ENCODE measurements at places on chromosomes 4 and X. TPM values are rescaled to one million over a fixed set of nuclear protein-coding genes. Genes with fewer than 3 reads are reported as not detected.

Gene MAGEE2
- not detected for total RNA-seq

GRCh38 chrX:130916636-130917422, 13.8 kb upstream of the ENOX2 start:
- ATAC-seq = no peak

- no peak for ATAC-seq
Measured at GRCh38 chr4:70691661-70692060, 3.3 kb downstream of the UTP3 start.

Gene SLC10A6
- not detected for total RNA-seq

Gene F8A2
- not detected for total RNA-seq

Gene PRSS12
- total RNA-seq = not detected

GRCh38 chrX:50723006-50723405, 91.0 kb downstream of the SHROOM4 start:
- no peak for ATAC-seq

- no peak for ATAC-seq
Measured at GRCh38 chr4:169342159-169342860, 71.6 kb upstream of the SH3RF1 start.

GRCh38 chr4:188012426-188012945, 16.9 kb downstream of the ZFP42 start:
- no peak for ATAC-seq

GRCh38 chr4:110854021-110854678, 231.3 kb upstream of the PITX2 start:
- ATAC-seq = peak; percentile 49

- ATAC-seq = no peak
Measured at GRCh38 chrX:16601885-16602284, 48.1 kb upstream of the S100G start.

Gene NXF2B
- not detected for total RNA-seq

DNA sequence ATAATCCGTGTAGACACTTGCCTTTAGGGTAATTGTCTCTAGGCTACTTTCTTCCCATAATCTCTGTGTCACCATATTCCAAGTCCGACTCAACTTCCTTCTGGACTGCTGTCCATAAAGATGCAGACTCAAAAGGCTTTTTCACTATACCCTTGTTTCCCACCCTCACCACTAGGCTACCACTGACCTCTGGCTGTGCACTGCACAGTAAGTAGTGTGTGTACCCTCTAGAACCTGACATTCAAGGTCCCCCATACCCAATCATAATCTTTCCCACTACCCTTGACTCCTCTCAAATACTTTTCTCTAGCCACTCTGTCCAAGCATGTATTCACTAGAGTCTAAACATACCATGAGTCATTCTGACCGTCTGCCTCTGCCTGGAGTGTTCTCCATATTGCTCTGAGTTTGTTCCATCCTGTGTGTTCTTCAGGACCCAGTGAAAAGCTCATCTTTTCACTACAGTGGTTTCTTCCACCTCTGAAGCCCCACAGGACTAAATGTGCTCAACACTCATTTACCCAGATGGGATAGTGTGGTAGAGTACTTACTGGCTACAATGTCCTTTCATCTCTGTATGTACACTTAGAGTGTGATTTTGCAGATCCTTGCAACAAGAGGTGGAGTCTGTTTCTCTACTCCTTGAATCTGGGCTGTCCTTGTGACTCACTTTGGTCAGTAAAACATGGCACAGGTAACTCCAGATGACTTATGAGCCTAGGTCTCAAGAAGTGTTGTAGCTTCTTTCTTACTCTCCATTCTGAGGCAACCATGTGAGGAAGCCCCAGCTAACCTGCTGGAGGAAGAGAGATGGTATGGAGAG, 17.4 kb downstream of the JADE3 start:
- no peak for ATAC-seq

GRCh38 chr4:1793496-1793840, 375 bp downstream of the FGFR3 start:
- ATAC-seq = peak; percentile 52

DNA sequence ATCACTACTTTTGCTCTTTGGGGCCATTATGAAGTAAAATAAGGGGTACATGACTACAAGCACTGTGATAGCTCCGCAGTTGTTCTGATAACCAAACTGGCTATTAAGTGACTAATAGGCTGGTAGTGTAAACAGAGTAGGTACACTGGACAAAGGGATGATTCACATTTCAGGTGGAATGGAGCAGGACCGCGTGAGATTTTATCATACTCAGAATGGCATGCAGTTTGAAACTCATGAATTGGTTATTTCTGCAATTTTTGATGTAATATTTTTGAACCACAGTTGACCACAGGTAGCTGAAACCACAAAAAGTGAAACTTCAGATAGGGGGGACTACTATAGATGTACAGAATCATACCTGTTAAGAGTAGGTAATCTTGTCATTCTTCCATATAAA, 55.8 kb downstream of the PAK3 start:
- no peak for ATAC-seq

Gene RLIM
- 25.5 TPM for total RNA-seq

Gene KIAA0232
- 10.5 TPM for total RNA-seq

DNA sequence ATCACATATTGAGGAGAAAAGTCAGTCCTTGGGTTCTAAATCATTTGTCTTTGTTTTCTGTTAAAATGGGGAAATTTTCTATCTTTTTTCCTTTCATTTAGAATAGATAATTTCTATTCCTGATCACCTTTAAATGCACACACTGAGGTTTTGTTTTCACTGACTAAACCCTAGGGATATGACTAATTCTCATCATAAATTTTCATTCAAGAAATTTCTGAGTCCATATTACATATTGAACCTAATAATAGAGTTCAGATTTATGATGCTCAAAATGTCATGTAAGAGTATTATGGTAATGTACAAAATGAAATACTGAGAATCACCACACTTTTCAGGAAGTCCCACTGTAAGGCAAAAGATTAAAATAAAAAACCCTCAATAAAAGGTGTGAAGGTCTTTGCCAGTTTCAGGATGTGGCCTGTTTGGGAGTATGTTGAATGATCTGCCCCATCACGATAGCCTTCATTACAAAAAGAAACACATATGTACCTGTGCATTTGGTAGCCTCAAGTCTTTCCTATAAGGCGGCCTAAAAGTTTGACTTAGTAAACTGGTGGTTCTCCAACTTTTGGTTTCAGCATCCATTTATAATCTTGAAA, 49.4 kb downstream of the LEF1 start:
- ATAC-seq = peak; percentile 38

Gene INTU
- total RNA-seq = 0.15 TPM

GRCh38 chr4:6008092-6008551, 10.1 kb downstream of the C4orf50 start:
- no peak for ATAC-seq

DNA sequence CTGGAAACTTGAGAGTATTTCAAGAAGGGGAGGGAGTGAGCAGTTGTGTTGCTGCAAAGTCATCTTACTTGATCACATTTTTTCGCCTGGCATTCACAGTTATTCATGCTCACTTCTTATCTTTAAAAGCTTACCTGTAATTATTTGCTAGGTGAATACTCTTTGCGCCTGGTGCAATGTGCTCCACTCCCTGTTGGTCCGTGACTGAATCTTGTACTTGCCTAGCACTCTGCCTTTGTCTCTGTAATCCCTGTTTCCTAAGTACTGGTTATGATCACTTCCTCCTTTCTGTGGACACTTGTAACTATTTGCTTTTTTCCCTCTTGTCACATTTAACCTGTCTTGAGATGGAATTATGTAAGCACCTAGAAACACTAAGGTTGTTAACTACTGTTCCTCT, 5.8 kb downstream of the BMP2K start:
- no peak for ATAC-seq

DNA sequence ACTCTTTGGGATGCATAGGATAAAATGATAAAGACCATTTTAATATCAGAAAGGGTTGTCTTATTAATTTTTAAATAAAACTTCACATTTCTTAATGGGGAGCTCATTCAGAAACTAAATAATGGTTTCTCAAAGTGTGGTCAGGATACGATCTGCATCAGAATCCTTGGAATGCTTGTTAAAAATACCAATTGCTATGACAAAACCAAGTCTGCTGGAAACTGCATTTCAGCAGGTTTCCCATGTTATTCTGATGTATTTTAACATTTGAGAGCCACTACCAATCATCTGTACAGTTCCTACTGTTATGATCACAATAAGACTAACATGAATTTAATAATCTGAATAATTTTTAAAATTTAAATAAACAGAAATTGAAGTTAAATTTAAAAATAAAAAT, 115.1 kb downstream of the SOWAHB start:
- ATAC-seq = no peak

GRCh38 chrX:124435616-124436015, 89.3 kb downstream of the SH2D1A start:
- no peak for ATAC-seq

GRCh38 chr4:119585771-119586170, 42.8 kb downstream of the PDE5A start:
- ATAC-seq = peak; percentile 44

GRCh38 chr4:162061214-162061613, 102.6 kb downstream of the FSTL5 start:
- ATAC-seq = no peak

- peak; percentile 30 for ATAC-seq
Measured at GRCh38 chrX:15680401-15680800, 15.8 kb upstream of the CLTRN start.

Gene GPR119
- not detected for total RNA-seq
